ENCODE measurements at places on chromosomes 11 and 22. TPM values are rescaled to one million over a fixed set of nuclear protein-coding genes. Genes with fewer than 3 reads are reported as not detected.

The MRGPRX3 gene
- total RNA-seq, result not detected

DNA sequence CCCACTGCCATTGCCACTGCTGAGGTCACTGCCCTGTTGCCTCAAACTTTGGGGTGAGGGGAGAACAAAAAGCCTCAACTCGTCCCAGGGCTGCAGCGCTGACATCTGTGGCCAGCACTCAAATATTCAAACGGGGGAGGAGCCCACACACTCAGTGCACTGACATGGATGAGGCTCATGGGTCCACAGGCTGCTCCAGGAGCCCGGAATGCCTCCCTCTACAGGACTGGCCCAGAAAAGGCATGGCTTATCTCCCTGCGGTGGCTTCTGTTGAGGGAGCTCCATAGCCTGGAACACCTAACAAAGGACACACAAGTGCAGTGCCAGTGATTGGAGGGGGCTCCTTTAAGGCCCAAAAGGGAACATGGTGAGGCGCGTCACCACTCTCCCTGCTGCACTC is 341.1 kb upstream of the LUZP2 start:
- no peaks in the 10 kb centered on the region for H3K36me3 ChIP-seq
- H3K4me3 ChIP-seq, result no peak overlapping the region
- H3K27ac ChIP-seq, result no peak overlapping the region
- no peaks in the 10 kb centered on the region for H3K27me3 ChIP-seq
- H3K4me1 ChIP-seq, result no peaks in the 10 kb centered on the region

GRCh38 chr11:6667733-6668374 is 12.2 kb upstream of the DCHS1 start:
- peaks cover 11% of the 10 kb centered on the region for H3K4me1 ChIP-seq
- DNase-seq, result peak; percentile 24
- no peaks in the 10 kb centered on the region for H3K36me3 ChIP-seq
- no peak overlapping the region for H3K27ac ChIP-seq

GRCh38 chr11:64771861-64772260 is 6.5 kb downstream of the SF1 start:
- peaks cover 76% of the 10 kb centered on the region for H3K4me1 ChIP-seq
- peaks cover 92% of the 10 kb centered on the region for H3K36me3 ChIP-seq
- DNase-seq, result no peak
- H3K27ac ChIP-seq, result no peak overlapping the region
- no peaks in the 10 kb centered on the region for H3K27me3 ChIP-seq

- peaks cover 5% of the 10 kb centered on the region for H3K4me1 ChIP-seq
- DNase-seq, result peak; percentile 54
- H3K27me3 ChIP-seq, result no peaks in the 10 kb centered on the region
- peak overlapping the region; percentile 56 for H3K27ac ChIP-seq
- H3K36me3 ChIP-seq, result no peaks in the 10 kb centered on the region
Observed at GRCh38 chr11:125224391-125225021, 60.0 kb downstream of the PKNOX2 start.

GRCh38 chr22:40329466-40329865 is 16.8 kb upstream of the ADSL start:
- H3K27me3 ChIP-seq, result no peaks in the 10 kb centered on the region
- no peak for DNase-seq
- H3K4me3 ChIP-seq, result no peak overlapping the region

Measured in heart right ventricle (tissue), 16 donors.